ENCODE measurements at places on chromosomes 12 and 14. TPM values are rescaled to one million over a fixed set of nuclear protein-coding genes. Genes with fewer than 3 reads are reported as not detected.
A peak's percentile ranks its signal among the peaks of the same experiment; 100 is the strongest.

DNA sequence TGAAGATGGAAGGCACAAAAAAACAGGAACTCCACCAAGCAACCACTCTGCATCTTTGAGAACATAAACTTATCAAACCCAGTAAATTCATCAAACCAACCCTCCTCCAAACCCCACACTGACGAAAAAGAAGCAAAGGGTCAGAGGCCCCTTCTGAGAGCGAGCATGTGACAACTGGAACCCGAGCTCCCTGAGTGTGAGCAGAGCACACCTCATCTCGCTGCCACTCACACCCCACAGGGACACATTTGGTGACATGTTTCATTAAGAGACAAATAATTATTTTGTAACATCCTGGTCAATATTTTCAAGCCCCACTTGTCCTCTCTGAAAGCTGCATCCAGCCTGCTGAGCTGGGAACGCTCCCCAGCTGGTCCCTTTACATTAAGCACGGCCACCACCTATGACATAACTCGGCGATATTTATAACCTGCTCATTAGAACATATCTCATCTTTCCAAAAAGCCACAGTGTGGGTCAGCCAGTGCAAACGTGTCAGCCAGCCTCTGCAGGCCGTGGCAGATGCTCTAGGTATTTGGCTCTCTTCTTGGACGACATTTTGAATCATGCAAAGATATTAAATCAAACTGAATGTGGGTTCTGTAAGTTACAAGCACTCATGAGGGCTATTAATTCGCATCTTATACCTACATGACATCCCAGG is 120.1 kb downstream of the TTC7B start:
- DNase-seq: no peak

GRCh38 chr14:94570440-94570839 is 9.2 kb downstream of the SERPINA4 start:
- no peak for DNase-seq

DNA sequence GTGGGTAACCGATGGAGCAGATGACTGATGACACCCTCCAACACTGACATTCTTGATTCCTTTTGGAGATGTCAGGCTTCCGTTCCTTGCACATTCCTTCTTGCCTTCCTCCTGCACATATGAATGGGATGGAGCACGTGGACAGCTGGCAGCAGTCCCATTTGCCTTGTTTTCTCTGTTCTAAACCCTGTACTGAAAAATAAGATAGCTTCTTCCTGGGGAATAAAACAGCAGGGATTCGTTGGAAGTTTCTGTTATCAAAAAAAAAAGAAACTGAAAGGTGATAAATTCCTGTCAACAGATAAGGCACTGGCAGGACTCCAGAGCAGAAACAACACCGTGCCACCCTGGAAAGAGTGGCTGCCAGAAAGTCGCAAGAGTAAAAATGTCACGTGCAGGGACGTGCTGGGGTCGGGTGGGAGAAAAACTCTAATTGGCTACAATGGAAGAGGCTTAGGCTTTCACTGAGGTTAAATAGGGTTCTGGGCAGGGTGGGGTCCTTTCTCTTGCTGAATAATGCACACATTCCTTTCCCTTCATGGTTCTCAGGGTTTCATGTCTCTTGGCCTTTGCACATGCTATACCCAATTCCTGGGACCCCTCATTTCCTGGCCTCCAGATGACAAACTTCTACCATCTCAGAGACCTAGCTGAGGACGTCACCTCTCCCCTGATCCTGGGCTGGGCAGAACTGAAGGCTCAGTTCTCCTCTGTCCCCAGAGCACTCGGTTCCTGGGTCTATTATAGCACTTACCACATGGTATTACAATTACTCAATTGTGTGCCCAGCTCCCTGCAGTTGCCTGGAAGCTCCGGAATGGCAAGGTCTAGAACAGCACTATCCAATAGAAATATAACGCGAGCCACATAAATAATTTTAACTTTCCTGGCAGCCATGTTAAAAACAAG is 7.0 kb upstream of the NUAK1 start:
- no peak for DNase-seq

DNA sequence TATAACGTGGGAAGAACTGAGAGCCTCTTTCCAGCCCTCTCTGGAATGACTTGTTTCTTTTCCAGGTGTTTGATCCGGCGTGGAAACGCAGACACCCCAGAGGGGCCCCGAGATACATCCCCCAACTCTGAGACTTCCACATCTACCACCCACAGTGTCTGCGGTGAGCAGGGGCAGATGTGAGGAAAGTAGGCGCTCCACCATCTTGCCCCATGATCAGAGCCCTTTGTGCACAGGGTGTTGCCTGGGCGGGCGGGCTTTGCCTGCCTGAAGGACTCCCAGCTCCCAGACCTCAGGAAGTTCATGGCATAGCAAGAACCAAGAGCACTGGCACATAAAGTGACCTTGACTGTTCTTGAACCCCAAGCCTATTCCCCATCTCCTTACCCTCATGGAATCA is 2.8 kb downstream of the CARMIL3 start:
- DNase-seq: no peak

- no peak for DNase-seq
These were observed 29.6 kb downstream of the PMCH start for GRCh38 chr12:102167821-102168604.

DNA sequence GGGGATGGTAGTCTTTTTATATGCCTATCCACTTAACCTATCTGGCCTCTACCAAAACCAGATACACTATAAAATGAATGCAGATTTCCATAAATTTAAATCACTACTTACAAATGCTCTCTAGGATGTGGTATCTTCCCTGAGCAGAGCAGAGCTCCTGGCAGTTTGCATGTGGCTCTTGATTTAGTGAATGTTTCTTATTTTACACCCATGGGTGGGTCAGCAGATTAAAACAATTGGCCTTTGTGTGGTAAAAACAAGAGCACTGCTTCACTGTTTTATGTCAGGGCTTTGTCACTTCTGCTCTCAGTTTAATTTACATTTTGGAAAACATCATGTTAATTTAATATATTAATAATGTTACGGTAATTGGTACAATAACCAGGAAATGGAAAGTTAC is 5.5 kb downstream of the TAS2R19 start:
- no peak for DNase-seq

DNA sequence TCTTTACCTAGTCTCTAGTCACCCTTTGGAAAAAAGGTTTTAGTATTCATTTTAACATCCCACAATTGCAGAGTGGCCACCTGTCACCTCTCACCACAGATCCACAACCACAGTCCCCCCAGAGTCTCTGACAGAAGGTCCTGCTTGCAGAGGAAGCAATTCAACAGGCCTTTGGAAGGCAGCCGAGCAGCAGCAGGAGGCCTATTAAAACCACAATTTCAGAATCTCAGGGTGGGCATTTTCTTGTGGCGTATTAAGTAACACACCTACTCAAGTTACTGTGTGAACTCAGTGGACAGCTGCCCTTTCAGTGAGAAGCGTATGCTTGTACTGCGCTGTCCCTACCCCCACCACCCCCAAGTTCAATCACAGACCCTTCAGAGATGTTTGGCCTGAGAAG is 234.0 kb upstream of the HMGA2 start:
- no peak for DNase-seq

GRCh38 chr14:97477353-97477752 is 680.2 kb downstream of the VRK1 start:
- DNase-seq: no peak

DNA sequence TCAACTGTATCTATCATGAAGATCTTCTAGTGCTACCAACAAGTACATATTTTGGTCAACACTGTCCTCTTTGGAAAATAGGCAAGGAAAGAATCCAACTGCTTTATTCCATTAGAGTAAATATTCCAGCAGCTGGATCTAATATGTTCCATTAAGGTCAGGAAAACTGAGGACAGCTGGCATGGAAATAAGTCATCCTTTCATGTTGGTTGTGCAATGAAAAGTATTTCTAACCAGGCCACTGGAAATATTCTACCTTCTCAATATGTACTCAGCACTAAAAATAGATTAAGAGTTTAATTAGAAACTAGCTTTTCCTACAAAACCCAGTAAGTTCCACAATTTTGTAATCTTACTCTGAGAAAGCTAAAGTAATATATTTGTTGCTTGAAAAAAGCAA is 19.6 kb downstream of the HIGD1C start:
- DNase-seq: no peak

- DNase-seq: peak; percentile 38
These were observed 723 bp downstream of the SIVA1 start for GRCh38 chr14:104753528-104754212.

DNA sequence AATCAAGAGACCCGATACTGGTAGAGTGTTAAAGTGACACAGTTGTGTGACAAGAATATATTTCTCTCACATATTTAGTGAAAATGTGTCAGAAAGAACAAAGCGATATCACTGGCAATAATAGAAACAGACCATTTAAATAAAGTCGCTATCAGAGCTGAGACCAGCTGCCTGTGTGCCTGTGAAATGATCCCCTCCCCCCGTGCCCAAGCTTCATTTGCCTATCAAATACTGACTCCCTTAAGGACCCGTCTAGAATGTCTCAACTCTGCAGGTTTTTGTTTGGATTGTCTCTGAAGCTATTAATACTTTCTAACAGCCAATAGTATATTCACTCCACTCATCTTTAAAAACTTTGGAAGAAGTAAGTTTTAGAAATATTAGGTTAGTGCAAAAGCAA is 98.9 kb downstream of the EGLN3 start:
- DNase-seq: no peak

- no peak for DNase-seq
These were observed 27.3 kb downstream of the FRS2 start for GRCh38 chr12:69497308-69498026.

- DNase-seq: no peak
These were observed 14.6 kb downstream of the VASH1 start for GRCh38 chr14:76775695-76776427.

DNA sequence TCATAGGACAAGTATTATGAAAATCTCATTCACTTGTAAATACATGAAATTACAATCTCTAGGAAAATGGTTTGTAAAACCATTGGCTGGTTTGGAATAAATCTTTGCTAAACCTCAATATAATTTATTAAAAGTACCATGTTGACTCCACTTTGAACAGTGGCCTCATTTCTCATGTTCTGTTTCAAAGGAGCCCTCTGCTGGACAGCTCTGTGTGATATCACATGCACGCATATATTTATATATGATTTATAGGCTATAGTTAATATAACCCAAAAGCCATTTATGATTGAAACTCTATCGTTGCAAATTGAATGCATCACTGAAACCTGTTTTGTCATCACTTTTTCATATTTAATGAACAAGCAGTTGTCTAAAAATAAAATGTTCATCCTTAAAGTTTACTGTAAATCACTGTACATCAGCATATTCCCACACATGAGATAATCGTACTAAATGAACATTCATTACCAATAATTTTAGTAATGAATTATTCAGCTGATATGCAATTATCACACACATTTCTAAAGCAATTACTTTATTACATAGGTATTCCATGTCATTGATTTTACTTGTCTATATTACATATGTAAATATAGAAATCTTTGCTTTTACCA is 493.8 kb downstream of the NPAS3 start:
- peak; percentile 11 for DNase-seq

- DNase-seq: no peak
These were observed 64.9 kb downstream of the TECPR2 start for GRCh38 chr14:102427642-102428041.

DNA sequence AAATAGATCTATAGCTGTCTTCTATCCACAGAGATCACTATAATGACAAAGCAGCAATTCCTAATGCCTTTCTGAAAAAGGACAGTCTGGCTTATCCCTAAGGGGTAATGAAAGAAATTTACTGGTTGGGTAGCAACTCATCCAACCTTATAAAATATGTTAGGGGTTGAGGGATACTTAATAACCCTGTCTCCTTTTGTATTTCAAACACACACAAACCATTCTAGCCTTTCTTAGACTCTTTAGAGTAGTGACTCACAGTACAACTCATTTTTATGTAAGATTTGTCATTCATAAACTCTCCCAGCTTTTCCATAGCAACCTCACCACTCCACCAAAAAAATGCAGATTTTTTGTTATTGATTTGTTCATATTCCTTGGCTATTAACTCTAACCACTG is 167.9 kb downstream of the FSCB start:
- DNase-seq: peak; percentile 76

GRCh38 chr12:43241986-43242385 is 310.0 kb downstream of the ADAMTS20 start:
- DNase-seq: no peak

- no peak for DNase-seq
These were observed 2.3 kb downstream of the ST8SIA1 start for GRCh38 chr12:22332202-22332601.

DNA sequence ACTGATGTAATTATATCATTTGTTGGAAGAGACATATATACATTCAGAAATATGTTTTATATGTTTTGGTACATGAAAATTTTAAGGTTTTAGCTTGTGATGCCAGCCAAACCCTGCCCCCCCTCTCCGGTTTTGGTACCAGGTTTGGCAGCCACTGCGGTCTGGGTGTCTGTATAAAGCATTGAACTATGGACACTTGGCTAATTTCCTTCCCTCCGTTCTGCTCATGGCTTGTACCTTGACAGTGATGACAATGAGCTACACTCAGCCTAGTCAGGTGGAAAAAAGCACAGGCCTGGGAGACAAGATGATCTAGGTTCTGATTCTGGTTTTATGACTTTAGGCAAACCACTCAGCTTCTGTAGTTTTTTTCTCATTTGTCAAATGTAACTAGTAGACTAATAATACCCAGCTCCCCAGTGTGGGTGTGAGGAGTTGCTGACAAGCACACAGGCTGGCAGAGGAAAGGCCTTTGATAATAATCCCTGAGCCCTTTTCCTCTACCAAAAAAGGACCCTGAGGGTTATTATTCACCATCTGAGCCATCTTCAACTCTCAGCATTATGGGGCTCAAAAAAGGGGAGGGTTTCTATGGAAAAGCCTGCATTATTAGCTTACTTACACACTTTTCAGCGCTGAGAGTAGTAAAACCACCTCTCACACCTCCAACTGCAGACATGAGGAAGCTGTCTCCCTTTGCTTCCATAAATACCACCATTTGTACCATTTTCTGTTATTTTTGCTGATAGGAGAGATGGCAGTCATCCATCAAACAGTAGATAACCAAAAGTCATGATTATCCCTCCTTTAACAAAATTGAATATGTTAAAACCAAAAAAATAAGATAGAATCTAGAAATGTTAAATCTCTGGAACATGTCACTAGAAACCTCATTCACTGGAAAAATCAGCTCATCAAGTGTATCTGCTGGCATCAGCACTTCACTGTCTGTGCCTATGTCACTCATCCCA is 76.3 kb upstream of the PSMC1 start:
- no peak for DNase-seq

GRCh38 chr14:85243321-85243720 is 286.6 kb upstream of the FLRT2 start:
- DNase-seq: no peak

The FLRT2 gene
- 92.3 TPM for total RNA-seq

The WDHD1 gene
- total RNA-seq: 7.7 TPM

The BTBD6 gene
- 48.0 TPM for total RNA-seq

The ACRBP gene
- total RNA-seq: not detected

The OASL gene
- total RNA-seq: 0.50 TPM

The KRT83 gene
- 5.9 TPM for total RNA-seq
